ENCODE measurements at places on chromosomes 4 and X.

GRCh38 chr4:152095701-152096070 is 334.9 kb upstream of the GATB start:
- no peak for DNase-seq

DNA sequence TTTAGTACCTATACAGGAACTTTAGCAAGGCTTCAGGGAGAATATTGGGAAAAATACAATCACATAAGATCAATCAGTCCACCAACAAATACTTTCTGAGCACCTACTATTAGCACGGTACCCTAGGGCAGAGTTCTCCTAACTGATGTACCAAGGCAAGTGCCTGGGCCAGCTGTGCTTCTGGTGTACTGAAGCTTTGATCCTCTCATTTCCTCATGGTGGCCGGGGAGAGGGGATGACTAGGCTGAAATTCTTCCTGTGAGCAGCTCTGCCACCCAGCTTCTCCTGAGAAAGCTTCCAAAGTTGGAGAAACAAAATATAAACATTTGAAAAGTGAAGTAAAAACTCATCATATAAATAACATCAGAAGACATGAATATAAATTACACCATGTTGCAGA is 49.3 kb upstream of the ATOH1 start:
- no peak for DNase-seq

DNA sequence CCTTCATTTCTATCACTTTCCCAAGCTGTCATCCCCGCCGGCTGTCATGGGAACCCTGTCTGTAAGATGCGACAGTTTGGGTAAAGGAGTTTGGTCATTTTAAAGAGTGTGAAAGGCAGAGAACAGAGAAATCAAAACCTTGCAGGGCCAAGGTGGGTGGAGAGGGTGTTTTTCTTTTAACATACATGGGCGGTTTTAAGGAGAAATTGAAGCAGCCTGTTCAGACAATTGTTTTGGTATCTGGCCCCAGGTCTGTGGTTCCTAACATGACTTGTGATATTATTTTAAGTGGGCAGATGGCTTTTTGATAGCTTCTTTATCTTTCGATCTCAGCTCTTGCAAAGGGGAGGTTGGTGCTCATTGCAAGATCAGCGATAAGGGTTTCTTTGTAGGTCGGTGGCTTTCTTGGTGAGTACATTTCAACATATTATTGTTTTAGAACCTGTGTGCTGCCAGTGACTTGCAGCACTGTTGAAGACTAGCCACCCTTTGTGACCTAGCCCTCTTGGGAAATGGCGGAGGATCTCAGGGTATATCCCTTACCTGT is 3.7 kb downstream of the PPP1R3F start:
- no peak for DNase-seq

DNA sequence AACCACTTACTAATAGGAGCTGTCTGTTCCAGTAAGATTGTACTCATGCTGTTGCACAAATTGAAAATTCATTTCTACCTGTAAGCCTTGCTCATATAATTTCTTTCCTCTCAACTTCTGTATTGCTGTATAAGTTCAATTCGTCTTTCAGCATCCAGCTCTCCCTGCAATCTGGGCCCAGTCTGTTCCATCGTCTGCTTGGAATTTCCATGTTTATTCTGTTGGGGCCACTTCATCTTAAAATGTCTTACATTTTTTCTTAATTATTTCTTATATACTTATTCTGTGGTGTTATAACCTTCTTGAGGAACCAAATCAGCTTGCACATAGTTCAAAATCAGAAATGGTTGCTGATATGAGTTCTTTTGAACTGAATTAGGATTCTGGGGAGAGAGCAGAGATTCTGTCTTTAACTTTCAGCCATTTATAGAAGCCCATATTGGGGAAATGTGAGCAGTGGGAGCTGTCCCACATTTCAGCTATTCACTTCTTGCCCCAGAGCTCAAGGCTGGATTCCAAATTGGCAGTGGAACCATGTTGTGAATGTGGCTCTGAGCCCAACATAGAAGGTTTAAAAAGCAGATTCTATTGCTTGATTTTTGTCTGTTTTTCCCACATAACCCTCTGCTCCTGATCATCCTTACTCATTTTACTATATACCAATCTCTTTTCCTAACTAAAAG is 291.9 kb downstream of the BMPR1B start:
- no peak for DNase-seq

GRCh38 chr4:98363431-98363830 is 102.2 kb downstream of the RAP1GDS1 start:
- no peak for DNase-seq
